ENCODE measurements at places on chromosomes 6 and 20.

DNA sequence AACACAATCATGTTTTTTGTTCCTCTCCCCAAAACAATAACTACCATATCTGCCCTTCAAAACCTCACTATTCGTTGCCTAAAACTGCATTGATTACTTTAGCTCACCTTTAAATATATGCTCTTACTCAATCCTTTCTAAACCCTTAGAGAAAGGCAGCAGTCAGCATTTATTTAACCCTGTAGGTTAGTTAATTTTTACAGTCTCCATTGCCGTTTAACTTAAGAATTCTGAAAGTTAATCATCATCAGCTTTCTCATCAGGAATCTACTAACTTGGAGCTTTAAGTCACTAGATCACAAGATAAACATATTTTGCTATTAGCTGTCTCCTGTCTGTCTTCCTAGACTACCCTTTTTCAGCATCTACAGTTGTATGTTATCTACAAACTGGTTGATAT is 991.9 kb downstream of the EPHA7 start:
- DNase-seq: no peak

DNA sequence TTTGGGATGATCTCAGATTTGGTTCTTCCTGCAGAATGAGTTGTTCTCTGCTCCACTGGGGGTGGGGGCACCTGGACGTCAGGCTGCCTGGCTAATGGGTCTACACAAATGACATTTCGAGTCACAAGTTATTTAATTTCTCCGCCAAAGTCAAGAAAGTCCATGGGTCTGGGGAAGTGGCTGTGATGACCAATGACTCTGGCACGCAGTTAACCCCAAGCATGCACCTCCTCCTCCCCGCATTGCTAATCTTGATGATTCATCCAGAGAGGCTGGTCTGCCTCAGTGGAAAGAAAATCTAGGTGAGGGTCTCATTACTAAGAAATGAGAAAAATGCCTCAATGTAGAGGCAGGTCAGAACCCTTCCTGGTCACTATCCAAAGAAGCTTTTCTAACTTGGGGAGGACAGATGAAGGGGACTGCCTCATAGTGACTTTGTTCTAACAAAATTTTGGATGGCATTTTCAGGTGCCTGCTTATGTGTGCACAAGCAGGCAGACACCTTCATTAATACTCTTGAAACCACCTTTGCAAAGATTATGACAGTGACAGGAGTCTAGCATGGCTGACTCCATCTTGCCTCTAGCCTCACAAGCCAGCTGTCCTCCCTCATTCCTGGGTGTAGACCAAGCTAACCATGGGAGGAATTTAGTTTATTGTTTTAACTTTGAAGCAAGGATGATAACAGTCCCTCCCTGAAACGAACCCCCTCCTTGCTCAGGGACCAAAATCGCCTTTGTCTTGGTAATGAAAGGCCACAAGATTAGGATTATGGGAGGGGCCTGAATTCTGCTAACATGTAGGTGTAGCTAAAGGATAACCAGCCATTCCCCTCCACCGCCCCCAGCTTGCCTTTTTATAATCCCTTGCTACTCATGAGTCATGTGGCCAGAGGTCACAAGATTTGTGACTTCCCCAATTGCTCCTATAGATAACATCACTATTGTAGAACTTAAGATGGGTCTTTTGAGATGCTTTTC is 98.6 kb upstream of the MRPS10 start:
- DNase-seq: no peak

- DNase-seq: no peak
These were observed 24.9 kb downstream of the FAM50B start for GRCh38 chr6:3874069-3874468.

GRCh38 chr6:134247231-134247833 is 70.6 kb downstream of the SGK1 start:
- peak; percentile 87 for DNase-seq

DNA sequence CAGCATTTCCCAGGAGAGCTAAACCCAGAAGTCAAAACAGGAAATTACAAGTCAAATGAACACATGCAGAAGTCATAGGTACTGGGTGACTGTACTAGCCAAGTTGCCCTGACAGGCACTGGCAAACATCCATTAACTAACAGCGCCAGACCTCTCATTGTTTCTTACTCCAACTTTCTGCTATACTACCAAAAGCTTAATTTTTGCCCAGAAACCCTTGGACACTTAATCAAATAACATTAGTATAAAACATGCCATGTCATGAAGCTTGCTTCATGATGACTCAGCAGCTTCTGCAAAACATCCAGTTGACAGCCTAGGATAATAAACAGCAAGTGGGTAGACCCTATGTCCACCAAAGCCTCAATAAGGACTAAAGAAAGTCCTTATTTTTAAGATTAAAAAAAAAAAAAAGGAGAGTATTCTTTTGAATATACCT is 3.5 kb downstream of the NUP153 start:
- DNase-seq: peak; percentile 53

DNA sequence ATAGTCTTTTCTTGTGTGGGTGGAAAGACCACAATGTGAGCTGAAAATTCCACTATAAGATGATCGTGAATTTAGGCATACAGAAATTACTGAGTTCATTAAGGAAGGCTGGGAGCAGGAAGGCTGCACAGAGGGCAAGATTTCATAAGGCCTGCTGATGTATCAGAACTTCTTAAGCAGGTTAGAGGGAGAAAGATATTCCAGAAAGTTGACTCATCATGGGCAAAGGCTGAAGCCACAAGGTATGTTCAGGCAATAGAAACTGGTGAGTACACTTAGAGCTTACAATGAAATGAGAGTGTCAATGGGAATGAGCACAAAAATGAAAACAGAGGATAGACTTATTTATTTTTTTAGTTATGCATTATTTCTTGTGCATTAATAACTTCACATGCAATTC is 618.6 kb downstream of the CBLN4 start:
- DNase-seq: no peak

- no peak for DNase-seq
These were observed 136.6 kb downstream of the GMDS start for GRCh38 chr6:2108700-2109306.

DNA sequence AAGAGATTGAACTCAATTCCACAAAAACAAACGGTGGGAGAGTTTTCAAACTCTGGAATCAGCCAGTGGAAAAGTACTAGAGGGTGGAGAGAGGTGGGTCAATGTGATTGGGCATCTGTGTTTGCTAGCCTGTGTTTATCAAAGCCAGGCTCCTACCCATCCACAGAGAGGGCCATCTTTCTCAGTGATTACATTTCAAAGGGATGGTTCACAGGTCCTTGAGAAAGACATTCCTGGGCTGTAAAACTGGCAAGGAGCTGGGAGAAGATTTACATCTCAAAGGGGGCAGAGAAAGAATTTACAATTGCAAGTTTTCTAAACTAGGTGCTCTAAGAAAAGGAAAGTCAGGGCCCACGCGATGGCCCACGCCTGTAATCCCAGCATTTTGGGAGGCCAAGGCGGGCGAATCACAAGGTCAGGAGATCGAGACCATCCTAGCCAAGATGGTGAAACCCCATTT is 146.8 kb upstream of the UST start:
- DNase-seq: no peak

GRCh38 chr20:41123631-41124030 is 13.7 kb upstream of the PLCG1 start:
- DNase-seq: no peak

- DNase-seq: no peak
These were observed 43.1 kb downstream of the POPDC3 start for GRCh38 chr6:105136431-105137350.

GRCh38 chr6:160014869-160015182 is 45.9 kb downstream of the IGF2R start:
- no peak for DNase-seq

DNA sequence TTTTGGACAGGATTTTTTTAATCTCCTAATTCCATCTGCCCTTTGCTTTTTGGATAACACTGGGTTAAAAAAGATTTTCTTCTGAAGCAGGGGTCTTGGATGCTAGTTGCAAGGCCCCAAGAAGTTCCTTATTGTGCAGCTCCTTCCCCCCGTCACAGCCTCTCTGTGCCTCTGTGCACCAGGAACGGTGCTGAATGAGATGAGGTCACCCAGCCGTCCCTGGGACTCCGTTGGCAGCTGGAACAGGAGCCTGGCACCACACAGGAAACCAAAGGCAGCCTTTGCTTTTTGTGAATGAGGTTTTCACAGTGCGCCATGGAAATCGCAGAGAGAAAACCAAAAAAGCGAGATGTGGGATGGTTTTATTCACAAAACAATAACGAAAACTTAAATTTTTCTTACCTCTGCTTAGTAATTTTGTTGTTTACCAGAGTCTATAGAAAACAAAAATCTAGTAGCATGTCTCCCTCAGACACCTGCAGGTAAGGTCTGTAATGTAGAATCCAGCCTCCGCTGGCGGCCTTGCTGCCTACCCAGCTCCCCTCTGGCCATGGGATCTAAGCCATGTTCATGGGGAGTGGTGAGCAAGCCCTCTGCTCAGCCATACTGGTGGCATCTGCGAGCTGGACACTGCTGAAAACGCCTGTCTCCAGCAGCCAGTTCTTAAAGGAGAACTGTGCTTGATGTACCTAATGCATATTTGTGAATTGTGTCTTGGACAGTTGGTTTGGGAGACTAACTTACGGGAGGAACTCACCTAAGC is 40.4 kb upstream of the SYNJ2 start:
- DNase-seq: no peak

DNA sequence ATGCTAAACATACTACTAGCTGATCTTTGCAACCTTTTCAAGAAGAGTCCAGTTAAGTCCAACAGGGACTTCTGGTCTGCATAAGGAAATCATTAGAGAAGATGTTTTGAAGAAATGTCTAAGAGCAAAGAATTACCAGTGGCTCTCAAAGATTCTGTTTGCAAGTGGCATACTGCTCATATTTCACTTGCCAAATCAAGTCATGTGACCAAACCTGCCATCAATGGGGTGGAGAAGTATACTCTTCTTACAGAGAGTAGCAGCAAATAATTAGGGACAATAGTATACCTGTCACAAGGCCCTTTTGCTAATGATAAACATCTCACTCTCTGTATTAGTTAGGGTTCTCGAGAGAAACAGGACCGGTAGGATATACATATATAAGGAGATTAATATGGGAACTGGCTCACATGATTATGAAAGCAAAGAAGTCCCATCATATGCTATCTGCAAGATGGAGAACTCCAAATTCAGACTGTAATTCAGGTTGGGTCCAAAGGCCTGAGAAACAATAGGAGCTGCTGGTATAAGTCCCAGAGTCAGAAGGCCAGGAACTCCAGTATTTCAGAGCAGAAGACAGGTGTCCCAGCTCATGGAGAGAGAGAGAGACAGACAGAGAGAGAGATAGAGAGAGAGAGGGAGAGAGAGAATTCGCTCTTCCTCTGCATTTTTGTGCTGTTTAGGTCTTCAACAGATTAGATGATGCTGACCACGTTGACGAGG is 111.5 kb downstream of the LCA5 start:
- DNase-seq: no peak

DNA sequence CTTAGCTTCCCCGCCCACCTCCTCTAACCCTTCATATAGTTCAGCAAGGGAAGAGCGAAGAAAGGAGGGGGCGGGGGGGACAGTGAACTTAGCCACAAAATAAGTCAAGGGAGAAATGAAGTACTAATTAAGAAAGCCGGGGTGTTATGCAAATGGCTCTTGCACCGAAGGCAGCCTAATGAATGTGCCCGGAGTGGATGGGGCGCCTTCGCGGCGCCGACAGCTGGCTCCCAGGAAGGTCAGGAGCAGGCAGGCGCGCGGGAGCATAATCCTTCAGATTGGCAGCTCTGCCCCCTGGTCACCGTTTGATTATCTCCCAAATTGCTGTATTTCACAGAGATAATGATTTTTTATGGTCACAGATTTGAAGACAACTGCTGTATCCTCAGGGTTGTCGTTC is 395.1 kb downstream of the TFAP2B start:
- no peak for DNase-seq

DNA sequence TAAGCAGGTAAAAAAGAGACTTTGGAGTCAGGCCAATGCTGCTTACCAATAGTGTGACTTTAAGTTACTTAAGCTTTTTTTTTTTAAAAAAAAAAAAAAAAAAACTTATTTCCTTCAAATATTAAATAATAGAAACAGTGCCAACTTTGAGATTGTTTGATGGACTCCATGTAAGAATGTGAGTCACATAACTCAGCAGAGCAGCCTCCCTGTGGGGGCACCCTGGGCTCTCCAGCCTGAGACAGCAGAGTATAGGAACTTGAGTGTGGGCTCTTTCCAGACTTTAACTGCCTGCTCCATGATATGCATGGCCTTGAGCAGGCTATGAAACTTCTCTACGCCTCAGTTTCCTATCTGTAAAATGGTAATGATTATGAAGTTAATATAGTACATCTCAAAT is 113.3 kb upstream of the SAMD5 start:
- no peak for DNase-seq

- DNase-seq: no peak
These were observed 449.7 kb downstream of the CDC5L start for GRCh38 chr6:44837255-44837654.

- DNase-seq: no peak
These were observed 28.9 kb upstream of the ANKEF1 start for GRCh38 chr20:10005885-10006284.

DNA sequence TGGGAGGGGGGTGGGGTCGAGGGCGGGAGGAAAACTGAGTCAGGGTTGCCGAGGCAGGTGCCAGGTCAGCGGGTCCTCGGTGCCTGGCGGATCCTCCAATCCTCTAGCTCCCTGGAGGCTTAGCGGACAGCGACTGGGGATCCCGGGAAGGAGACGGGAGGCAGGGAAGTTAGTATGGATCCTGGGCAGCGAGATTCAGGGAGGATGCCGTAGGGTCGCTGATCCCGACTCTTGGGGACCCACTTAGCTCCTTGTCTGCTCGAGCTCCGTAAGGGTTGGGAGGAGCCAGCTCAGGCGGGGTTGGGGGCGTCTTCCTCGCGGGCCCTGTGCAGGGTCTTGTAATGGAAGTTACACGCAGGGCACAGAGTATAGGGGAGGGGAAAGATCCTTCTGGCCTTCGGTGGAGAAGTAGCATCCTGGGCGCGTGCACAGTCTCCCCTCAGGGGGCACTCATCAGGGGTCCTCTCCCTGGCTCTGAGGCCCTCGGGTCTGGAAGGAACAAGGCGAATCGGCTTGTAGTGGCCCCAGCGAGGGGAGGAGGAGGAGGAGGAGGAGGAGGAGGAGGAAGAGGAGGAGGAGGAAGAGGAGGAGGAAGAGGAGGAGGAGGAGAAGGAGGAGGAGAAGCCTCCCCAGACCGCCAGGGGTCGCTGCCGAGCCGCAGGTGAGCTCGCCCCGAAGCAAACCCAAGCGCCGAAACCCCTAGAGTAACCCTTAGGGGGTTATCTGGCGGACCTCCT is 6.4 kb upstream of the SLC12A5 start:
- DNase-seq: peak; percentile 73

DNA sequence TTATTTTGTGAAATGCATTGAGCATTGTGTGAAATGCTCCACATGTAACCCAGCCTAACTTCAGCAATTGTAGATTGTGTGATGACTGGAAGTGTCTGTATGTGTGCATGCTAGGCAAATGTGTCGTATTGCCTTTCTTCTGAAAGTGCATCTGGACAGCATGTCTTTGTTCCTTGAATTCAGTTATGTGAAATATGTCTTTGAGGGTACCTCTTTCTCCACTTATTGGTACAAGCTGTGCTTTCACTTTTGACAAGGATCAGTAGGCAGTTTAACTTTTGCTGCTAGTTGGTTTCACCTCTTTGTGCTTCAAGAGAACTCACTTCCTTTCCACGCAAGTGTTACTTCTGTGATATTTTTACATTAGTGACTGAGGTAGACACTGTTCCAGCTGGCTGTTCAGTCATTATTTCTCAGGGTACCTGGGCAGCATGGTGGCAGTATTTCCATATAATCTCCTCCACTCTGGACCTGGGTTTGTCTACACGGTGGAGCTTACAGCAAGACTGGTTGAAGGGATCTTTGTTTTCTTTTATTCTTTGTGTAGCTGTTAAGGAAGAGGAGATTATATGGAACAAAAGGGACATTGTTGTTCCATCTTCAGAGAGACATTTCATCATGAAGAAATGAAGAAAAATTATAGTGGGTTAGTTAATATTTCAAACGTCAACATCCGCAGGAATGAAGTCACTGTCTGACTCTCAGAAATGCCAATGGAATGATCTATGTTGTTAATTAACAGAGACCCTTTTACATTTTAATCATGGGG is 175.4 kb downstream of the UTRN start:
- DNase-seq: peak; percentile 37
